ENCODE measurements at places on chromosomes 3 and 15.

- no peak for DNase-seq
These were observed 152.8 kb downstream of the UACA start for GRCh38 chr15:70610541-70610940.

GRCh38 chr15:101398247-101398646 is 91.3 kb downstream of the PCSK6 start:
- no peak for DNase-seq

DNA sequence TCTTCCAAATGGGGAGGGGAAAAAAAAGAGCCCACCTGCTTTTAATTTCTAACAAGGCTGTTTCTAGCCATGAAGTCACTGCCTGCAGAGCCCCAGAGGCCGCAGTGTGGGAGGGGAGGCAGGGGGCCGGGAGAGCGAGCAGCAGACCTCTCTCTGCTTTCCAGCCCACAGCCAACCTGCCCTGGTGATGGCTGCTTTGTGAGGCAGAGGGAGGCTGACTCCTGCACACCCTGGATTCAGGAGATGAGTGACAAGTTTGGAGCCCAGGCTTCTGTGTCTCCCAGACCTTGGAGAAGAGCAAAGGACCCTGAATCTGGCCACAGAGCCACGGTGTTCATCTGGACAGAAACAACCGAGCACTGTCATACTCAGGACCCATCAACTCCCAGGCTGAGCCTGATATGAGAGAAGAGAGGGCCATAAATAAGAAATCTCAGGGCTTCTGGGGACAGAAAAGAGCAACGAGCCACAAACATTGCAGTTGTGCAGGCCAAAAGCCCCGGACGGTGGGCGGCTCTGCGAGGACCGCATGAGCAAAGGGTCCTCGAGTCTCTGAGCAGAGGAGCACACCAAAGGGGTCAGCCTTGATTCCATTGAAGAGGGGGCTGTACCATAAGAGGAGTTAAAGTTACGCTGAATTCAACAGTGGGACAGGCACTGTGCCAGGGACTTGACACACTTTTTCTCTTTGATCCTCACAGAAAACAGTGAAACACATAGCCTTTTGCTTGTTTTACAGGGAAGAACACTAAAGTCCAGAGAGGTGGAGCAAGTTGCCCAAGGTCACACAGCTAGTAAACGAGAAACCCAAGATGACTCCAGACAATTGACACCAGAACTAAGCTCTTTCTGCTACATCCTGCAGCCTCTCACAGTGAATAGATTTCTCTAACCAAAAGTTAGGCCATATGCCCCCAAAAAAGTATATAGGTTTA is 97.2 kb downstream of the SEMA5B start:
- no peak for DNase-seq

DNA sequence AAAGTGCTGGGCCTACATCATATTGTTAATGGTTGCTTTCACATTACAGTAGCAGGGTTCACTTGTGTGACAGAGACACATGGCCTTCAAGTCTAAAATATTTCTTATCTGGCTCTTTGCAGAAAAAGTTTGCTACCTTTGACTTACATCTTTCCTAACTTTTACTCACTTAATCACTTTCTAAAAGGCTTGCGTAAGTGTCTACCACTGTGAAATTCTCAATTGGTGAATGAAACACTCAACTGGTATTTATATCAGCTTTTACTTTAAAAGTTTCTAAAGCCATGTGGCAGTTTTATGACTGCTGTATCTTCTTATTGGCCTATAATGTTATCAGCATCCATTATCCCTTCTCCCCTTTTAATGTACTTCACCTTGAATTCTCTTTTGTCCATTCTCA is 554.5 kb downstream of the ZIC1 start:
- no peak for DNase-seq

GRCh38 chr15:52661909-52662308 is 17.3 kb downstream of the ATOSA start:
- no peak for DNase-seq

DNA sequence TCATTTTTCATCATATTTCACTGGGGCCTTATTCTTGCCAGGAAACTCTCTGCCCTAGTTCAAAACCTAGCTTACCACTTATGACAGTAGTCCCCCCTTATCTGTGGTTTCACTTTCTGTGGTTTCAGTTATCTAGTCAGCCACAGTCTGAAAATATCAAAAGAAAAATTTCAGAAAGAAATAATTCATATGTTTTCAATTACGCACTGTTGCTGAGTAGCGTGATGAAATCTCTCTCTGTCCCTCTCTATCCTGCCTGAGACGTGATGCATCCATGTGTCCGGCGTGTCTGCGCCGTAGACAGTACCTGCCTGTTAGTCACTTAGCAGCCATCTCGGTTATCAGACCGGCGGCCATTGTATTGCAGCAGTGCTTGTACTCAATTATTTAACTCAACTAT is 369.9 kb upstream of the MCTP2 start:
- DNase-seq = peak; percentile 6

DNA sequence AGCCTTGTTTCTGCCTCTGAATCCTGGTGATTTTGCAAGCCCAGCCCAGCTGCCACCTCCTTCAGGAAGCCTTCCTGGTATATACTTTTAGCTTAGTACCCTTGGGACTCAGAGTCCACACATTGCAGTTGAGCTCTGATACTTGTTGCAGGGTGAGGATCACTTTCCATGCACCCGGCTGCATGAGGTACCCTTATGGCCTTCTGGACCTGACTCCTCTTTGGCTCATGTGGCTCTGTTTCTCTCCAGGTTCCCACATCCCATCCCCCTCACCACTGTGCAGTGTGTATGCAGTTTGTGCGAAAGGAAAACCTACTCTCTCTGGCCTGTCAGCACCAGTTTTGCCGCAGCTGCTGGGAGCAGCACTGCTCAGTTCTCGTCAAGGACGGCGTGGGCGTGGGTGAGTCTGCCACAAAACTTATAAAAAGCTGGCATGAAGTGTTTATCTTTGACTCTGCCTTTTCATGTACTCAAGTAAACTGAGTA is 23.1 kb upstream of the P4HTM start:
- no peak for DNase-seq

DNA sequence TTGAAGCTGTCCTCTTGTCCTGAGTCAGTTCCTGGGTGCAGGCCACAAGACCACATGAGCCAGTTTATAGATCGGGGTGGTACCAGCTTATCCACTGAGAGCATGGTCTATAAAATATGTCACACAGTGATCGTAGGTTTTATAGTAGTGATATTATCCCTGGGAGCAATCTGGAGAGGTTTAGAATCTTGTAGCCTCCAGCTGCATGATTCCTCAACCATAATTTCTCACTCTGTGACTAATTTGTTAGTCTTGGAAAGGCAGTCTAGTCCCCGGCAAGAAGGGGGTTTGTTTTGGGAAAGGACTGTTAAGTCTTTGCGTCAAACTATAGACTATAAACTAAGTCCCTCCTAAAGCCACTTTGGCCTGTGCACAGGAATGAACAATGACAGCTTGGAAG is 693.0 kb upstream of the CADM2 start:
- no peak for DNase-seq

GRCh38 chr3:99250821-99251355 is 349.4 kb upstream of the DCBLD2 start:
- DNase-seq = no peak

DNA sequence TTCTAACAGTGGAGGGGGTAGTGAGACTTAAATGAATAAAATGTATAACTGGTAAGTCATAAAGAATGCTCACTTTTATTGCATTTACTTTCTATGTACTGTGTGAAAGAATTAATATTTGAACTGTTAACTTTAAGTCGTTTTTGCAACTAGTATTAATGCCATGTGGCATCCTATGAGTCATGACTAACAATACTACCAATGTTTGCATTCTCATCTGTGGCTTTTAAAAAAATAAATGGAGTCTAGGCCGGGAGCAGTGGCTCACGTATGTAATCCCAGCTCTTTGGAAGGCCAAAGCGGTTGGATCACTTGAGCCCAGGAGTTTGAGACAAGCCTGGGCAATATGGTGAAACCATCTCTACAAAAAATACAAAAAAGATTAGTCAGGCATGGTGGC is 5.2 kb downstream of the C3orf49 start:
- no peak for DNase-seq

- no peak for DNase-seq
These were observed 1219.2 kb downstream of the ZPLD1 start for GRCh38 chr3:103653996-103654395.

- no peak for DNase-seq
These were observed 35.7 kb downstream of the BOC start for GRCh38 chr3:113247068-113247467.

- DNase-seq = no peak
These were observed 1.7 kb downstream of the LTK start for GRCh38 chr15:41511899-41512369.

GRCh38 chr15:94203306-94203705 is 28.1 kb upstream of the MCTP2 start:
- DNase-seq = no peak

DNA sequence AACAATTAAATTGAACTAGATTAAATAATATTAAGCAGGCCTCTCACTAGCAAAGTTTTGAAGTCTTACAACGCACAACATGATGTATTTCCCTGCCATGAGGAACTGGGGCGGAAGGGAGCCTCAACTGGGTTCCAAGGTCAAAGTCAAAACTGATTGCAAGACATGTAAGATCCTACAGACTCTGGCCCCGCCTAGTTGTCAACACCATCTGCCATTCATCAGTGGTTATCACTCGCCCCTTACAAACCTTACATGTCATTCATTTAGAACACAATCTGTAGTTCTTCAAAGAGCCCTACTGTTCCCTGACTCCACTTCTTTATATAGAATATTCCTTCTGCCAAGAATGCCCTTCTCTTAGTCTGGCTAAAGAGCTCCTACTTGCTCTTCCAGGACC is 10.0 kb downstream of the ATP13A3 start:
- DNase-seq = peak; percentile 49

GRCh38 chr3:53673722-53674350 is 172.4 kb downstream of the CHDH start:
- DNase-seq = no peak
